ENCODE measurements at places on chromosomes 7 and 10. TPM values are rescaled to one million over a fixed set of nuclear protein-coding genes. Genes with fewer than 3 reads are reported as not detected.

Gene POM121C
- total RNA-seq: 26.5 TPM

DNA sequence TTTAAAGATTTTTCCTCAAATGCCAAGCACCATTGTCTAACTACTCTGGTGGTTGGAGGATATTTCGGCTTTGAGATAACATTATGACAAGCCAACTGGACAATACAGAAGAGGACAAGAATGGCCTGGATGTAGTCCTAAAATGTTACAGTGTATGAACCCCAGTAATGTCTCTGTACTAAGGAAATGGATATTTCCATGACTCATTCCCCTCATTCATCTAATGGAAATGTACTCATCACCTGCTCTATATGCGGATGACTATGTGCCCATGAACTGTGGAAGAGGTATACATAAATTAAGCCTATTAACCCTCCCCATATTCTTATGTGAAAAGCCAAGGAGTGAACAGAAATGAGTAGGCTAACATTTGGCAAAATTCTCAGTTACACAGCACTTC lies 207.9 kb downstream of the CACNA2D1 start:
- no peak for DNase-seq

Gene MYL10
- not detected for total RNA-seq

GRCh38 chr10:72227826-72228225 lies 11.8 kb upstream of the ASCC1 start:
- no peak for DNase-seq

GRCh38 chr7:137882806-137883205 lies 36.0 kb upstream of the DGKI start:
- DNase-seq: no peak

GRCh38 chr7:118011652-118012051 lies 138.4 kb upstream of the CTTNBP2 start:
- DNase-seq: no peak

GRCh38 chr7:97167176-97167575 lies 49.7 kb downstream of the SDHAF3 start:
- DNase-seq: no peak

Gene BAIAP2L1
- total RNA-seq: 1.5 TPM

- no peak for DNase-seq
Measured at GRCh38 chr7:130281260-130281659, 11.7 kb upstream of the CPA4 start.

- no peak for DNase-seq
Measured at GRCh38 chr10:14349081-14349480, 18.4 kb upstream of the FRMD4A start.

Gene CACNB2
- total RNA-seq: 35.5 TPM

- DNase-seq: peak; percentile 57
Measured at GRCh38 chr10:110681023-110681681, 37.0 kb downstream of the RBM20 start.

Gene PDK4
- 236 TPM for total RNA-seq

- no peak for DNase-seq
Measured at GRCh38 chr7:102450242-102450641, 14.4 kb downstream of the ALKBH4 start.

- no peak for DNase-seq
Measured at GRCh38 chr7:137245890-137246289, 97.6 kb downstream of the PTN start.

Gene DRGX
- total RNA-seq: not detected

DNA sequence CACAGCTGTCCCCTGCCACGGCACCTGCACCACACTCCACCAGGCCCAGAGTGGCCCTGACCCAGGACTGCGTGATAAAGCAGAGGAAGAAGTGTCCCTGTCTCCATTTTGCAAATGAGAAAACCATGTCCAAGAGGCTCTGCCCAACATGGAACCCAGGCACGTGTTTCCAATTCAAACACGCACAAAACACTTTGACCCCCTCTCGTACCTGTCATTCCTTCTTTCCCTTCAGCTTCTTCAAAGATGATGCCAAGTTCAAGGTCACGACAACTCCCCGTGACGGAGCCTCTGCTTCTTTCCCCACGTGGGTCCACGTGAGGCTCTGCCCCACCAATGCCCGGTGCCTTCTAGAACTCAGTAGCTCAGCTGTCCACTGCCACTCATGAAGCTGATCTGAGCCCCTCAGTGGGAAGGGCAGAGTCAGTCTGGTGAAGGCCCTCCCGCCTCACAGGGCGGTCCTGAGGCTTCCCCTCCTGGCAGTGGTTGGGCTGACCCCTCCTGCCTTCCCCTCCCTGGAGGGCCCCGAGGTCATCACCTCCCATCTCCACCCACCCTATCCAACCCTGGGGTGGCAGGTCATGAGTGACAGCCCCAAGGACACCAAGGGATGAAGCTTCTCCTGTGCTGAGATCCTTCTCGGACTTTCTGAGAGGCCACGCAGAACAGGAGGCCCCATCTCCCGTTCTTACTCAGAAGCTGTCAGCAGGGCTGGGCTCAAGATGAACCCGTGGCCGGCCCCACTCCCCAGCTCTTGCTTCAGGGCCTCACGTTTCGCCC lies 19.0 kb downstream of the CALML5 start:
- no peak for DNase-seq

Gene AGAP6
- total RNA-seq: 3.2 TPM

Gene CTBP2
- 22.6 TPM for total RNA-seq

- no peak for DNase-seq
Measured at GRCh38 chr10:43204943-43205671, 61.8 kb downstream of the RASGEF1A start.

Gene PLXDC2
- 9.6 TPM for total RNA-seq

Gene LRRC18
- total RNA-seq: not detected

Gene GPR15LG
- not detected for total RNA-seq

Gene HOXA4
- total RNA-seq: 0.59 TPM

DNA sequence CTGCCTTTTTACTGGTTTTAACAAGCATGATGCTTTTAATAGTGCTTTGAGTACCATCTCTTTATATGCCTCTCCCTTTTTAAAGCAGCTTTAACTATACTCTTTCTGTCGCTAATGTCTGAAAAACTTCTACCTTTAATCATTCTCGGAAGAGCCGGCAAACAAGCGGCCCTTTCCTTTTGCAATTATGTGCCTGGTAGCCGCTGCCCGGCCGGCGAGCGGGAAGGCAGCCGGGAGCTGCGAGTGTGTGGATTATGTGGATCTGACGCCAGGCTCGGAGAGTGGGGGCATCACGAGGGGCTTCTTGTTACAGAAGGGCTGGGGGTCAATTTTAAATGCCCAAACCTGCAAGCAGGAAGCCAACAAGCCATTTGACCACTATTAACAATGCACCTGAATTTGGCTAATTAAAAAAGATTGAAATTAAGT lies 120.9 kb downstream of the BUB3 start:
- DNase-seq: no peak

Gene BCL7B
- total RNA-seq: 67.3 TPM

DNA sequence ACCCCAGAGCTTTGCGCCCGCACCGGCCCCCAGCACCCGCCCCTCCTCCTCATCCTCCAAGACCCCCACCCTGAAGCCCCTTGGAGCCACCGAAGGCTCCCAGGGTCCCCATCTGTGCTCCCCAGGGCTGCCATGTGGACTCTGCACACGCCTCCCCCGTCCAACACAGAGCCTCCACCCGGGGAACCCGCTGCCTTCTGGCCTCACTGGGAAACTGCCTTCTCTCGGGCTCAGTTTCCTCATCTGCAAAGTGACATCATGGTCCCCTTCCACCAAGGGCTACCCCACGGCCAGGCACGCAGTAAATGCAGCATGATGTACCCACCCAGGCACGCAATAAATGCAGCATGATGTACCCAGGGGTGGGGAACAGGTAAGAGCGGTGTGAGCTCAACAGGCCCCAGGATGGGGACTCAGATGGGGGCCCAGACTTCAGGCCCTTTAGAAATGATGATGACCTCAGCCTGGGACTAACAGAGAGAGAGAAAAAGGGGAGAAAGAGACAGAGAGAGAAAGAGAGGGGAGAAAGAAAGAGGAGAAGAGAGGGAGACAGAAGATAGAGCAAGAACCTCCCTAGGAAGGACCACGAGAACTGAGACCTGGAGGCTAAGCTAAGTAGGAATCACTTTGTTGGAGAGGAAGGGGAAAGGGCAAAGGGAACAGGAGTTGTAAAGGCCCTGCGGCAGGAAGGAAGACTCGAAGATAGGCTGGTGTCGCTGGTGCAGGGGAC lies 2.5 kb upstream of the MICALL2 start:
- DNase-seq: no peak

DNA sequence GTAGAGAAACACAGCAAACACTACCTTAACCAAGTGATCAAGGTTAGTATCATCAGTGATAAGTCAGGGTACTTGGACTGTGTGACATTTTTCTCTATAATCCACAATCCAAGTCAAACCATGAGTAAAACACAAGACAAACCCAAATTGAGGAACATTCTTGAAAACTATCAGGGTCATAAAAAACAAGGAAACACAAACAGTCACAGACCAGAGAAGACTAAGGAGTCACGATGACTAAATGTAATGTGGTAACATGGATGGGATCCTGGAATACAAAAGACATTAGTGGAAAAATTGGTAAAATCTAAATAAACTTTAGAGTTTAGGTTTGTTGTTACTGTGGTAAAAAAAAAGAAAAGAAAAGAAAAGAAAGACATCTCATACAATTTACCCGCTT lies 103.8 kb downstream of the ARMH3 start:
- no peak for DNase-seq

- DNase-seq: no peak
Measured at GRCh38 chr10:12405342-12406320, 56.3 kb downstream of the CAMK1D start.

DNA sequence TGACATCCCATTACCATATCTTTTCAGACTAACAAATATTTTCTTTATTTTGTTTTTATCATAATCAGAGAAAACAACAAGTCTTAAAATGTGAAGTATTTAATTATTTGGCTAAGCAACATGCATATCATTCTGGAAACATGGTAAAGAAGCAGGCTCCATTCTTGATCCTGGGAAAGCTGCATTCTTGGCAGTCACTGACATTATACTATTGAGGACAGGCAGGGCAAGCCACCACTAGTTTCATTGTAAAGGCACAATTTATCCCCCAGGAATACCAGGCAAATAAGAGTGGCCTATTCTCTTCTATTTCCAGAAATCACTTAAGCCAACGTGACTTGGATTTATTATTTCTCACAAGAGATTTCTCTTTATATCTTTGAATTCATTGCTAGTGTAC lies 153.8 kb upstream of the AKR1E2 start:
- DNase-seq: no peak

DNA sequence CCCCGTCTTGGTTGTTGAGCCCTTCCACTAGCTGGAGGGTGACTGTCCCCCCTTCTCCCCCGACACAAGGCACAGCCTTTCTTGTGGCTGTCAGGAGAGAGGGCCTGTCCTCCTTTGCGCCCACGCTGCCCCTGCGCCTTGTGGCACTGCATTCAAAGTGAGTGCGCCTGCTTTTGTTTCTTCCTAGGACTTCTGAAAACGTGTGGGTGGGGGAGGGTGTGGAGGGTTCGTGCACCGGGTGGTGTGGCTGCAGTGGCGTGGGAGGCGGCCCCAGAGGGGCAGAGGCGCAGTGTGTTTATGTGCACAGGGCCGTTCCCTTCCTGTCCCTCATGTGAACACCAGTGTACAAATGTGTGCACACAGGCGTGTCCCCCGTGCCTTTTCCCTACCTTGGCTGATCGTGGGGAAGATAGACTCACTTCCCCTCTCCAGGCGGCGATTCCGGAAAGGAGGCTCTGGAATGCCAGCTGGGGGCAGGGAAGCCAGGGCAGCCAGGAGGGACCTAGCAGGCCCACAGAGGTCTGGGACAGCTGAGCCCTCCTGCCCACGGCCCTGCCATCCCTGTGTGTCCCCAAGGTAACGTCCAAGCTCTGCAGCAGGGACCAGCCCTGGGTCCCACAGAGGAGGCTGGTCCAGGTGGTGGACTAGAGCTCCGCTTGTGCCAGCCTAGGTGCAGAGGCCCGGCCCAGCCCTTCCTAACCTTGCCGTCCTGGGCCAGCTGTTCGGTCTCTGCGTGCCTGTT lies 88.8 kb downstream of the LHPP start:
- no peak for DNase-seq

Gene TAS2R3
- total RNA-seq: 0.42 TPM

Gene NEUROG3
- 0.19 TPM for total RNA-seq

All from heart right ventricle (tissue), 16 donors.